Fibroblast of lung (primary cell): ENCODE measurements at places on chromosomes 1 and 21. TPM values are rescaled to one million over a fixed set of nuclear protein-coding genes. Genes with fewer than 3 reads are reported as not detected.

DNA sequence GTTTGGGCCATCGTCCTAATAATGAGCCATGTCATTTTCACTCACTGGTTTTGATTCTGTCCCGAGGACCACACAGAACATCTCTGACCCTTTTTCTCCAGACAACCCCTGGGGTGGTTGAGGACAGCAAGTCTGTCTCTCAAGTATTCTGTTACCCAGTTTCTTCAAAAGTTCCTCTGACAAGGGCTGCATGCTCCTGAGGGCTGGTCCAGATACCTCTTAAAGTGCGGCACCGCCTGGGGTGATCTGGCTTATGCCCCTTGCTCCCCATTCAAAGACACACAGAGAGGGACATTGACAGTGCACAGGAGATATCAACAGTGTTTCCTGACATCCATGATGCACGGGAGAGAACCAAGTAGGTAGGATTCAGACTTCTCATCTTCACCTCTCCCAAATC lies 132.9 kb upstream of the EDN2 start:
- no peak for DNase-seq

GRCh38 chr1:234604495-234605398 lies 5.2 kb downstream of the IRF2BP2 start:
- DNase-seq, result peak; percentile 80

GRCh38 chr1:90730243-90731022 lies 13.3 kb upstream of the BARHL2 start:
- DNase-seq, result peak; percentile 19

DNA sequence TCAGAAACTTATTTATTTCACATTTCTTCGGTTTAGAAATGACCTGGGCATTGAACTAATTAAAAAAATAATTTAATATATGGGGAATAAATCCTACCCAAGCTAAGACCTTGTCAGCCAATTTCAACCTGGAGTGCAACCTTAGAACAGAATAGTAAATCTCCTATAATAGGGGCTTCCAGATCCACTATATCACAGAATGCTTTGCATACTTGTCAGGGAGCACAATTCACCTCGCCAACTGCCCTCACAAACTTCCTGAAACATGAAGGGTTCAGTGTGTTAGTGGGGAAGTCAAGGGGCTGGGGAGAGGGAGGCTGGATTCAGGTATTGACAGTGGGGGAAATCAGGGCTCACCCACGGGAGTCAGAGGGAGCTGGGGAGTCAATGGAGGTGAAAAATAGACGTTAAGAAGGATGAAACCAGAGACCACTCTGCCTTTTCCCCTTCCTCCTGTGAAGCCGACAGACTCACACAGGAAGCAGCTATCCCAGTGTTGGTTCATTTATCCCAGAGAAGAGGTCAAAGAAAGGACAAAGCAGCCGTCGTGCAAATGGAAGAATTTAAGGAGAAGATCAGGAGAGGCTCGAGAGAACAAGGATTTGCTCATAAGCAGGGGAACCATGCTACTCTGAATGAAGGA lies 453.3 kb downstream of the NUF2 start:
- no peak for DNase-seq

GRCh38 chr1:84603223-84603622 lies 29.0 kb upstream of the CTBS start:
- no peak for DNase-seq

DNA sequence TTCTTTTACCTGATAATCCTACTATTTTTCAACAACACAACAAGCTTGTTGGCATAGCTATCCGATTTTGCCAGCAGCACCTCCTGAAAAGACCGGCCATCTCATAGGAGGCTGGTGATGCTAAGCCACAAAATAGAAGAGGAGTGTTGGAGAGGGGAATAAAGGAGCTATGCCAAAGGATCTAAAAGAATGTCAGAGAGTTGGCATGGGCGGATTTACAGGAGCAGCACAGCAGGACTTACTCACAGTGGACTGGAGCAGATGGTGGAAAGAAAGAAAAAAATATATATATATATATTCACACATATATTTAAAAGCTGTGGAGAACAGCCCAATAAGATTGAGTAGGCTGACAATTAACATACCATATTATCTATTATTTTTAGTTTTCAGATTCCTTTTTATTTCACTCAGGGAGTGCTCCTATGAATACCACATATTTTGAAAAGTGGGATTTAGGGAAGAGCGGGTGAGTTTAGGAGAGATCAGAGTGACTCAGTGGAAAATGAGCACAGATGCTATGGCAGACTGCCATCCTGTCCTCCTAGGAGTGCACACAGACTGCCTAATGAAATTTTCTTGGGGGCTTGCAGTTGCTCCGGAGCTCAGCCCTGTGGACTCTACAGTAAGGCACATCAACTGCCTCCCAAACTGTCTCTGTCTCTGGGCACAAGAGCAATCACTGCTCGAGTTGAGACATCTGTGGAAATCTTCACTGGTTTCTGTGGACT lies 394.4 kb upstream of the CHRM3 start:
- no peak for DNase-seq

DNA sequence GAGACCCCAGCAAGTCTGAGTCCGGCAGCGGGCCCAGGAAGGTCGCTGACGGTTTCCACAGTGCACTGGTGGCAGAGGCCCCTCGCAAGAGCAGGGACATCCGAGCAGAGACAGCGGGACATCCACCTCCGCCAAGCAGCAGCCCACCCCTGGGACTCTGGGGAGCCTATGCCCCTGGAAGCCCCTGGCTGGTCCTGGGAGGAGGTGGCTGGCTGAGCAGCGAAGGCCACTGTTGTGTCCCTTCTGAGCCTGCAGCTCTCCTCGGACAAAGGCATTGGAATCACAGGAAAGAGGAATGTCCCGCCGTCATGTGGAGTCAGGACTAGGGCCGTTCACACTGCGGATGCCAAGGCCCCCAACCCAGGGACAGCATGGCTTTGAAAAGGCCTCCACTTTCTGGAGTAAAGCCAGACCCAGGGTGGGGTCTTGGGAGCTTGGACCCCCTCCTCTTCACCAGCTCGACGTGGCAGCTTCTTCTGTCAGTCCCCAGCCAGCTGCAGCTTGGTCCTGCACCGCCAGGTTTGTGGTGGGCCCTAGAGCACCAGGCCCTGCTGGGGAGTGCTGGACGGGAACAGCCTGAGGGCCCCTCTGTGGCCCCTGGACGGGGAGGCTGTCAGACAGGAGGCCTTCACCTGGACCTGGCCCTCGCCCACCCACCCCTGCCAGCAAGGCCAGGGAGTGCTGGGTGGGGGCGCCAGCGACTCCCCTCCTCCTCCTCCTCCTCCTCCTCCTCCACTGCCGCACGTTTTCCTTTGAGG lies 1.4 kb downstream of the MEGF6 start:
- DNase-seq, result no peak

GRCh38 chr1:94463765-94464330 lies 45.7 kb downstream of the ABCD3 start:
- DNase-seq, result peak; percentile 59

- DNase-seq, result peak; percentile 95
These were observed at the start of the genes PIGP and TTC3 for GRCh38 chr21:37072988-37073416. Gene PIGP (minus strand): TSS chr21:37073071. CDS start chr21:37072515, 556 bp downstream. Gene TTC3 (plus strand): TSS chr21:37073254. CDS start chr21:37087258, 14,004 bp downstream.

DNA sequence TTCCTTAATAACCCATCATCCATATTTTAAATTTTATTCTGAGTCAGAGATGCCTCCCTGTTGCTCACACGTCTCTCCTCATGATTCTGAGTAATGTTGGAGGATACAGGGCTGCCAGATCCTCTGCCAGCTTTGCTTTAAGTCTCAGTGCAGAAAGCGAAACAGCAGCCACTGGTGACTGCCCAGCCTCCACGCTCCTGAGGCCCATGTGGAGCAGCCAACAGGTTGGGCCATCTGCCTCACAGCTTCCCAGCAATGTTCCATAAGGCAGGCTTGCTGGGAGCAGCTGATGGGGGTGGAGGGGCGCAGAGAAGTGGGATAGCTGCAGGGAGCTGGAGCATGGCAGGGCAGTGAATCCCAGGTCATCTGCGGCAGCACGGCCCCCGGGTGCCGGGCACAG lies 104.2 kb downstream of the IGSF21 start:
- DNase-seq, result no peak

DNA sequence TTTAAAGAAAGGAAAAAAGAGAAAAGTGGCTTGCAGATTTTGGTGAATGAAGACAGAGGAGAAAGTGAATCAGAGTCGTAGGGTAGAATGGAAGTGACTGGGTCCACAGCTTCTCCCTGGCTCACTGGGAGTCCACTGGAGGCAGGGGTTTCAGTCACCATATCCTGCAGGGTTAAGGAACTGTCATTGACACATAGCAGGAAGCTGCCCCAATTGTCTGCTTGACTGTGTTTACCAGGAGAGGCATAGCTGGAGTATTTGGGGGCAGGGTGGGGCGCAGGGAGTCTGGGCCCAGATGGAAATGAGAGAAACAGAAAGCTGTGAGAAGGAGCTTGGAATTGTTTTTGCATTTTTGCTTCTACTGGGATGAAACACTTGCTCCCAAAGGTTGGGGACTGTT lies 228.8 kb upstream of the CSF3R start:
- DNase-seq, result no peak

- no peak for DNase-seq
These were observed 50.7 kb downstream of the YARS1 start for GRCh38 chr1:32766328-32766972.

DNA sequence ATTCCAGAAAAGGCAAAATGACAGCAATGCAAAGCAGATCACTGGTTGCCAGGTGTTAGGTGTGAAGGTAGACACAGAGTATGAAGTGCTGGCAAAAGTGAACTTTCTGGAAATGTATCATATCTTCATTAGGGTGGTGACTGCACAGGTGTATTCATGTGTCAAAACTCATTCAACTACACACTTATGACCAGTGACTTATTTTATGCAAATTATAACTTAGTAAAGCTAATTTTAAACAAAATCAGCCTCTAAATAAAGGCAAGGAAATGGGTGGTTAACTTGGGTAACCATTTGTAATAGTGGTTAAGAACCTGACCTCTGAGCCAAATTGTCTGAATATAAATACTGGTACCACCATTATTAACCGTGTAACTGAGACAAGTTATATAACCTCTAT lies 7.4 kb downstream of the COP1 start:
- no peak for DNase-seq

GRCh38 chr1:226432586-226433340 lies 24.9 kb upstream of the PARP1 start:
- DNase-seq, result no peak

DNA sequence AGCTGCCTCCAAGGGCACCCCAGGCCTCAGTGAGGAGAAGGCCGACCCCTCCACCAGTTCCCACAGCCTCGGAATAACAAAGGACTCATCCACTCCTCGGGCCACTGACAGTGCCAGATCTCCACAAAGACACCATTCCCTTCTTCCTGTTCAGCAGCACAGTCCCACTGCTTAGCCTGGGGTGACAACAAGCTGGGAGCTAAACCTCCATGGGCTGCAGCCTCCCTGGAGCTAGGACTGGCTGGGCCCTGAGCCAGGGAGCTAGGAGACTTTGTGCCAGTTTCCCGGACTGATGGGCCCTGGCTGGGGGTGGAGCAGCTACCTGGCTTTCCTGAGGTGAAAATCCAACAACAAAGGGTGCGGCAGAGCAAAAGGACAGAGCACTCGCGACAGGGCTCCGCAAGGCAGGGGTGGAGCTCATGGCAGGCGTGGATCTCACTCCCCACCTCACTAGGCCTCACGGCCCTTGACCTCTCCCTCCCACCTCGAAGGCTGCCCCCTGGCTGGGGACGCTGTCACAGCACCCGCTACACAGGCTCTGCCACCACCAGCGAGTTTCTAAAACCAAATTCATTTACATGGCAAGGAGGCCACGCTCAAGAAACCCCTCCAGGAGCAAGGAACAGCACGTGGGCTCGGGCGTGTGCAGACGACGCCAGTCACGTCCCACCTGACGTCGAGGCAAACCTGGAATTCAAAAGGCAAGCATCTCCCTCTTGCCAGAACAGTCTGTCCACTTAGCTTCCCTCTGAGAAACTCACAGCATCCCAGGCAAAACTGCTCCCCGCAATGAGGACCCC lies 13.8 kb downstream of the SLC35E2B start:
- DNase-seq, result no peak

DNA sequence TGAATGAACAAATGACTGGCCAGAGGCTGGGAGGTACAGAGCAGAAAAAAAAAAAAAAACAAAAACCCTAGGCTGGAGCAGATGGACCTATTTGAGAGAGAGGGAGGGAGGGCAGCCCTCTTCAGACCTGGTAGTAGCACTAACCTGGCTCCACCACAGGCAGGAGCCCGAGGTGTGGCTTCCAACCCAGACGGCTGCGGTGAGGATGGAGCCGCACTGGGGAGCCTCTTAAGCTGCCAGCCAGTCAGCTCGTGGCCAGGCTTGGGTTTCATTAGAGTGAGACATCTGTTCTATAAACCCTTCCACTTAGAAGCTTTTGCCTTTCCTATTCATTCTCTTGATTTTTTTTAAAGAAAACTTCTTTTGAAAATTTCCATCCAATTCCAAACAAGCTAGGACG lies 16.8 kb downstream of the LGR6 start:
- DNase-seq, result peak; percentile 45

DNA sequence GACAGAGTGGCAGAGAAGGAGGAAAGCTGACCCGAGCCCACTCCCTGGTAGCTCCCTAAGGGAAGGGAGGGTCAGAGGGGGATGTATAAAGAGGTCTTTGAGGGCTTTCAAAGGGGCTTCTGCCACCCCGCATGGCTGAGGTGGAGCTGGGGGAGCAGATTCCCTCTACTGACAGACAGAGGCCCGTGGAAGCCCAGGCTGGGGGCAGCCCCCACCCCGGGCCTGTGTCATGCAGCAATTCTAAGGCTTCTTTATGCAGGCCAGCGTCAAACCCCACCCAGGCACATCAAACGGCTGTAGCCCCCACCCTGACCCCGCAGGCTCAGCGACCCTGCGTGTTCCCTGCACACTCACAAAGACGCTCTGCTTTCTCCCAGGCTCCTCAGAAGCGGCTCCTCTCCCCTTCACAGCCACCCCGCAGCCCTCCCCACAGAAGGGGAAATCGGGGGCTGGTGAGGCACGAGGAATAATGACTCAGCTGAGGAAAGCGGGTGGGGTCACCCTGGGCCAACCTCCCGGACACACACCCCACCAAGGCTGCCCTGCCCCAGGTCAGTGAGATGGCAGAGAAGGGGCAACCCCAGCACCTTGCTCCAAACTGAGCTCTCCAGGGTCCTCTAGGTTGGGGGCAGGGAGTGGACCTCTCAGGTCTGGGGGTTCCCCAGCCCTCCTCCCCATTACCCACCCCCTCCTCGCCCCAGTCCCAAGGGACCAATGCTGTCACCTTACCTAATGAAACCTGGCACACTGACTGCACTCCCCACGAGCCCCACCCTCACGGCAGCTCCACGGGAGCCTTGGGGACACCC lies 10.8 kb downstream of the SLC45A3 start:
- DNase-seq, result no peak

DNA sequence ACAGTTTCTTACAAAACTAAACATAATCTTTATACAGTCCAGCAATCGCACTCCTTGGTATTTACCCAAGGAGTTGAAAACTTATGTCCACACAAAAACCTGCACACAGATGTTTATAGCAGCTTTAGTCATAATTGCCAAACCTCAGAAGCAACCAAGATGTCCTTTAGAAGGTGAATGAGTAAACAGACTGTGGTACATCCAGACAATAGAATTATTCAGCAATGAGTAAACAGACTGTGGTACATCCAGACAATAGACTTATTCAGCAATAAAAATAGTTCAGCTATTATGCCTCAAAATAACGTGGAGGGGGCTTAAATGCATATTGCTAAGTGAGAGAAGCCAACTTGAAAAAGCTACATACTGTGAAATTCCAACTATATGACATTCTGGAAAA lies 87.0 kb upstream of the GALNT2 start:
- DNase-seq, result peak; percentile 47

GRCh38 chr1:103489935-103490334 lies 35.6 kb upstream of the RNPC3 start:
- DNase-seq, result peak; percentile 49

Gene VWA1
- total RNA-seq, result 2.6 and 3.1 TPM in 2 replicates

Gene PMVK
- 8.5 and 10.1 TPM in 2 replicates for total RNA-seq

Gene PADI2
- total RNA-seq, result not detected in 2 replicates

Gene GJA9
- total RNA-seq, result under 0.01 TPM in 1 of 2 replicates, not detected in the other

Gene FAM167B
- total RNA-seq, result 2.1 and 3.1 TPM in 2 replicates

Gene UTS2
- not detected in 2 replicates for total RNA-seq

Gene FBLIM1
- 17.3 and 27.7 TPM in 2 replicates for total RNA-seq

Gene TMEM52
- total RNA-seq, result 0.17 TPM in 1 of 2 replicates, not detected in the other
